ENCODE measurements at places on chromosomes 7 and 10.

- no peak for DNase-seq
These were observed 32.4 kb downstream of the TACC2 start for GRCh38 chr10:122021379-122021778.

DNA sequence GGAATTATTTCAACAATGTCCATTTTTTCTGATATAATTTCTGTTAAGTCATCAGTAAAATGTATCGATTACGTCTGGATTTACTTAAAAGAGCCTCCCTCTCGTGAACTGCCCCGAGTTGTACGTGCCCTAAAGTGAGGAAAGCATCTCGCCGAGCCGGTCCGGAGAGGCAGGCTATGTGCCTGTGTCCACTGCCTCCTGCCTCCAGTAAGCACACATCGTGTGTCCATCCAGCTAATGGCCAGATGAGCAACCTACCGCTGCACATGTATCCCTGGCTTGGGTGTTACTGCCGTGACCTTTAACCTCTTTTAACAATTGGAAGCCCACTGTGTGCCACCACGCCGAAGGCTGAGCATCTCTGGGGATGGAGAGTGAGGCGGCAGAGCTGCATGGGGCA, 23.2 kb upstream of the DNAJB6 start:
- no peak for DNase-seq

GRCh38 chr10:78964274-78964951, 104.4 kb upstream of the ZMIZ1 start:
- peak; percentile 8 for DNase-seq

- DNase-seq: no peak
These were observed 4.3 kb upstream of the LAMB1 start for GRCh38 chr7:108007261-108007660.

DNA sequence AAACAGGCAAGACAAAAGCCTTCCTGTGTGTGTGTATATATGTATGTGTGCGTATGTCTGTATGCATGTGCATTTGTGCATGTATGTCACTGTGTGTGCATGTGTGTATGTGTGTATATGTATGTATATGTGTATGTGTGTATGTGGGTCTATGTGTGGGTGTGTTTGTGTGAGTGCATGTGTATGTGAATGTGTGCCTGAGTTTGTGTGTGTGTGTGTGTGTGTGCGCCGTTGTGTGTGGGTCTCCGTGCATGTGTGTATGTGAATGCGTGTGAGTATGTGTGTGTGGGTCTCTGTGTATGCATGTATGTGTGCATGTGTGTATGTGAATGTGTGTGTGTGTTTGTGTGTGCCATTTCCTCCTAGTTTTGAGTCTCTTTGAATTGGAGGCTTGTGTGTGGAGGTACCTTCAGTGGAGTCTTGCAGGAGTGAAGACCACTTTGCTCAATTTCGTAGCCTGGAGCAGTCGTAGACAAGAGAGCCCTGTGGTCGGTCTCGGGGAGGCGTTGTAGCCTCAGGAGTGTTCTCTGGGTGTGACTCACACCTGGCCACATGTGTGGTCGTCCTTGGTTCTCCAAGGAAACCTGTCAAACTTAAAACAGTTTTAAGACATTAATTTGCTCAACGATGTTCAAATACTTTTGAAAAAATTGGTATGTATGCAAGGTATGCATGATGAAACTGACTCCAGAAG, 28.1 kb downstream of the INPP5A start:
- no peak for DNase-seq

- no peak for DNase-seq
These were observed 2.0 kb downstream of the PIP4K2A start for GRCh38 chr10:22712211-22712955.

DNA sequence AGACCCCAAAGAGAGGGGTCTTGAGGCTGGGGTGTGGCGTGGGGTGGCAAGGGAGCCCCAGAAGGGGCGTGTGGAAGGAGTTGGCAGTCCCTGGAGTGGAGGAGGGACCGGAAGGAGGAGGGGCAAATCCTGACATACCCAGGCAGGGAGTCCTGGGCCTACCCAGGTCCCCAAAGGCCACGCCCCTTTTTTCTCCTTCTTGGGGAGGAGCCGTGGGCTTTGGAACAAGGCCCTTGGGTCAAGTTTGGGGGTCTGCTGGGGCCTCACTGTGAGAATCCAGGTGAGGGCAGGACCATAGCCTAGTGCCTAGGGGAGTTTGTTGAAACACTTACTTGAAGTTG, 1.2 kb upstream of the SMARCD3 start:
- DNase-seq: no peak

GRCh38 chr7:142813226-142813625, 41.6 kb upstream of the EPHB6 start:
- peak; percentile 13 for DNase-seq

GRCh38 chr7:128893251-128894100, 17.0 kb downstream of the KCP start:
- no peak for DNase-seq

GRCh38 chr10:855079-855478, 76.4 kb downstream of the LARP4B start:
- DNase-seq: no peak

All from lung microvascular endothelial cell (primary cell).